ENCODE measurements at places on chromosomes 6 and 20.

GRCh38 chr20:19934792-19935491, 82.2 kb upstream of the NAA20 start:
- no peak for DNase-seq

DNA sequence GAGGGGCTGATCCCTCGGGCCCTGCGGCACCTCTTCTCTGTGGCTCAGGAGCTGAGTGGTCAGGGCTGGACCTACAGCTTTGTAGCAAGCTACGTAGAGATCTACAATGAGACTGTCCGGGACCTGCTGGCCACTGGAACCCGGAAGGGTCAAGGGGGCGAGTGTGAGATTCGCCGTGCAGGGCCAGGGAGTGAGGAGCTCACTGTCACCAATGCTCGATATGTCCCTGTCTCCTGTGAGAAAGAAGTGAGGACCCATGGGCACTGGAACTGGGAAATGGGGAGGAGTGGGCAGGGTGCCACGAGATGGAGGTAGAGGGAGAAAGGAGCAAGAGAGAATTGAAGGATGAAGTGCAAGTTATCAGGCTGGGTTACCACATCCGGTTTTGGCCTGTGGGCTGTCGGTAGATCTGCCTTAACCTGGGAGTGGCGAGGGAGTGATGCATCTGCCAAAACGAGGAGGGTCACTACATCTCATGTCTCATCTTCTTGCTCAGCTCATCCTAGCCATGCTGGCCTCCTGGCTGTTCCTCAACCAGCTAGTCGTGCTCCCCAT, 5.4 kb upstream of the PHF1 start:
- DNase-seq = no peak

GRCh38 chr20:54347166-54347833, 128.1 kb upstream of the DOK5 start:
- no peak for DNase-seq

GRCh38 chr6:45419571-45420082, 41.9 kb upstream of the SUPT3H start:
- DNase-seq = peak; percentile 57

- no peak for DNase-seq
These were observed 11.1 kb downstream of the MTHFD1L start for GRCh38 chr6:150876598-150876997.

DNA sequence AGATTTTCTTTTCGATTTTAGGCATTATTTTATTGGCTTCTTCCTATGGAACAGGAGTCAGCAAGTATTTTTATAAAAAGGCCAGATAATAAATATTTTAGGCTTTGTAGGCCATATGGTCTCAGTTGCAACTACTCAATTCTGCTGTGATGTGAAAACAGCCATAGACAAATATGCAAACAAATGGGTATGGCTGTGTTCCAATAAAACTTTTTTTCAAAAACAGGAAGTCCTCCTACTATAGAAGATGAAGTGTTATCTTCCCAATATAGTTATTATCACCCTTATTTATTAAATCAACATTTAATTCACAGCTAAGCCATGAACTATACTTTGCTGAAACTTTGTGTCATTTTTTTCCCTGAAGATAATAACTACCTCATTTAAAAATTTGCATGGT, 57.2 kb downstream of the CHD6 start:
- no peak for DNase-seq

GRCh38 chr6:16933532-16933931, 168.3 kb upstream of the STMND1 start:
- no peak for DNase-seq

DNA sequence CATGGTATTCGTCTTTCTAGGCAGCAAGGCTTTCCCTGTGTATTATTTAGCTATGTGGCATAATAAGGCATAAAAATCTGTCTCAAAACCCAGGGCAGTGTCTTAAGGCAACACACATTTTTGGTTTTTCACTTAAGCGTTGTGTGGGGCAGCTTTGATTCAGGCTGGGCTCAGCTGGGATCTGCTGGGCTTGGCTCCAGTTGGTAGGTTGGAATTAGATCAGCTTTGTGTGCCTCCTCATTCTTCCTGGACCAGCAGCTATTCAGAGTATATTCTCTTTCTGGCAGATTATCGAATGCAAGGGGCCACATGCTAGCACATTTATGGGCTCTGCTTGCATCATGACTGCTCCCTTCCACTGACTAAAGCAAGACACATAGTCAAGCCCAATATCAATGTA, 487.9 kb downstream of the RFPL4B start:
- no peak for DNase-seq

DNA sequence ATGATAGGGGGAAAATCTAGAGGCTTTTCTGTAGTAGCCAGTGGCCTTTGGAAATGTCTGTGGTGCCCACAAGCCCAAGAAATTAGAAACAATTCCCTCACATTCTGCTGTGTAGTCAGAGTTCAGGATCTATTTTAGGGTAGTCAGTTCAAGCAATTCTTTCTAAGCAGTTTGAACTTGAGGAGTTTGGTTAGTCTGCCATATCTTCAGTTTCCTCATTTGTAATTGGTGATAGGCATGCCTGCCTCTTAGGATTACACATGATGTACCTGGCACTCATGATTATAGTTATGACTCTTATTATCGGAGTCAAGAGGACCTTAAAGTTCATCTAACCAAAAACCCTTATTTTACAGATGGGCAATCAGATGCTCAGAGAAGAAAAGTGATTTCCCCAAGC, 21.2 kb upstream of the MEP1A start:
- no peak for DNase-seq

DNA sequence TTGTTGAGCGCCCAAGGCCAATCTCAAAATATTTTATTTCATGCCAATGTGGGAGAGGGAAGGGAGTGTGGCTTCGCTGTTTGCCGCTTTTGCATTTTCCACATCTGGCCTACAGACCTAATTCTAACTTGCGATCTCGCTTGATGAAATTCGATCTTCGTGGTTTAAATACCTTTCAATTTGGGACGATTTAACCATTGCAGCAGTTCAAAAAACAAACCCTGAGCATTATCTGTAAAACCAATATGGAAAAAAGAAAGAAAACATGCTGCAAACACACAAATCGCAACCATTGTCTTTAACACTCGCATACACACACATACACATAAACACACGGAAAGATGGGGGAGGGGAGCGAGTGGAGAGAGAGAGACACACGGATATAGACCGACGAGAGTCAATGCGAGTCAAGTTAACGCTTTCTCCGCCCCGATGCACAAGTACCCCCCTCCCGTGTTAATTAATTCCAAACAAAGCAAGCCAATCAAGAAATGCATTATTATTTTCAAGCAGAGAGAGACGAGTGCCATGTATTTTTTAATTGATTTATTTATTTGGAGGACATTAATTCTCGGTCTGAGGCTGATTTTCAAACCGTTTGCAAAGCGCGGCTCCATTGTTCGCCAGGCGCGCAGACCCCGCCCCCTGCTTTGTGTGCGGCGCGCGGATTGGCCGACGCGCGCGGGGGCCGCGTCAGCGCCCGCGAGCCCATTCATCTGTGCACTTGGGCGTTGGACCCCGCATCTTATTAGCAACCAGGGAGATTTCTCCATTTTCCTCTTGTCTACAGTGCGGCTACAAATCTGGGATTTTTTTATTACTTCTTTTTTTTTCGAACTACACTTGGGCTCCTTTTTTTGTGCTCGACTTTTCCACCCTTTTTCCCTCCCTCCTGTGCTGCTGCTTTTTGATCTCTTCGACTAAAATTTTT, at the start of gene MARCKS:
Gene MARCKS, plus strand, starts transcription at position 721 of the 931 bp plus-strand sequence. CDS start 401 bp downstream, outside the sequence.
- no peak for DNase-seq

DNA sequence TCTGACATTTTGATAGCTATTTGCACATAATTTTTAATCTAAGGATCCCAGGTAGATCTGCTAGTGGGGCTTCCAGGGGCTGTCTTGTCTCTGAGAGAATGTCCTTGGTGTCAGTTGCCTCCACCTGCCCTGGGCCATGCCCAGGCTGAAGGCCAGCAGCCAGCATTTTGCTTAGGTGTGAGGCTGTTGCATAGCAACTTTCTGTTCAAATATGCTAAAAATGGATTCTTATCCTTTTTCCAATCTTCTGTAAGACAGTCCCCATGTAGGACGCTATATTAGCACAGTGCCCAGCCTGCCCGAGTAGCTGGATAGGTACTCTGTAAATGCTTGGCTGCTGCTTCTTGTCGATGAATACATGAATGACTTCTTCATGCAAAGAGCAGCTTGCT, 62.5 kb upstream of the CITED2 start:
- no peak for DNase-seq

GRCh38 chr20:54044156-54044555, 26.2 kb downstream of the BCAS1 start:
- DNase-seq = no peak
